ENCODE measurements at places on chromosomes 2 and 18.

DNA sequence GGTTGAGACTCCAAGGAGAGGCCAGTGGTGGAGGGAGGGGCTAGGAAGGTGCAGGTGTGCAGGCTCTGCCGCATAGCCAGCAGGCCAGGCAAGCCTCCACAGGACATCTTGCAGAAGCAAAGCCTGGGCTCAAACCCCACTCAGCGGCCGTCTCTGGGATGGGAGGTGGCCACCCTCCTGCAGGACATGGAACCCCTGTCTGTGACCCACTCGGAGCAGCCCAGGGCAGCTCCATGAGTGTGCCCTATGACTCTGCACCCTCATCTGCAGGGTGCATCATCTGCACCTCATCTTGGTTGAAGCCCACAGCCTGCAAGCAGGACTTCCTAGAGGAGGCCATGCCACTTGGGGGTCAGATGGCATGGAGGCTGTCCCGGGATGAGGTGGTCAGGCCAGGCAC, 46.3 kb downstream of the GPC1 start:
- DNase-seq = no peak

GRCh38 chr18:23059541-23060465, 75.5 kb upstream of the CABLES1 start:
- DNase-seq = no peak

GRCh38 chr2:16552202-16552601, 113.4 kb downstream of the CYRIA start:
- no peak for DNase-seq

DNA sequence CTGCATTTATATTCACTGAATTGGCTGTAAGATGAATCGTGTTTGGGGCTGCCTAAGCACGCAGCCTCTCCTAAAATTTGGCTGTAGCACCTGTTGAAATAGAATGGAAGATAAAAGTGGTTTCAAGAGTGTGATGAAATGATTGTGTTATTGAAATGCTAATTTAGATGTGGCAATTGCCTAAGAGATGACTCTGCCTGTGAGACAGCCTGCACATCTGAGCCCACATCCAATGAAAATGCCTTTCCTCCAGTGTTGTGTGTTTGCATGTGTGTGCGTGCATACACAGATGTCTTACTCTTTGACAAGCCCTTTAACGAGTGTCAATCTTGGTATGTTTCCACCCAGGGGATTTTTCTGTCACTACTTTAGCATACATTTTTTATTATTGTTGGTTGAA, 346.9 kb downstream of the MEIS1 start:
- DNase-seq = no peak

DNA sequence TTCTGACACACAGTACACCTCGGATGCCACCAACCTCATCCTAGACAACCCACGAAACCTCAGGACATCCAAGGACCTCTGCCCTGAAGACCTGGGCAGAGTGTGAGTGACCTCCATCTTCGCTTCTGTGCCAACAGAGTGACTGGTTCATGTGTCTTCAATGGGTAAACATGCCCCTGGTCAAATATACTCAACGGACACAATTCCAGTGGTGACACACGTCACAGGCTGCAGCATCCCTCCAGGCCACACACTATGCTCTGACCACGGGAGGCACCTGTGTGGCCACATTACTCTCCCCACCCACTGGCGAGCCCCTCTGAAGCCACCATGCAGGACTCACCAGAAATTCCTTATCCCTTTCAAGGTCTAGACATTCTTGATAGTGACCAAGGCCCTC, 85.2 kb downstream of the GALR1 start:
- no peak for DNase-seq

Data from K562 (cell line).